ENCODE measurements at places on chromosomes 6 and 20.
A peak's percentile ranks its signal among the peaks of the same experiment; 100 is the strongest.

- DNase-seq, result no peak
Measured at GRCh38 chr6:49565855-49566254, 15.4 kb downstream of the C6orf141 start.

DNA sequence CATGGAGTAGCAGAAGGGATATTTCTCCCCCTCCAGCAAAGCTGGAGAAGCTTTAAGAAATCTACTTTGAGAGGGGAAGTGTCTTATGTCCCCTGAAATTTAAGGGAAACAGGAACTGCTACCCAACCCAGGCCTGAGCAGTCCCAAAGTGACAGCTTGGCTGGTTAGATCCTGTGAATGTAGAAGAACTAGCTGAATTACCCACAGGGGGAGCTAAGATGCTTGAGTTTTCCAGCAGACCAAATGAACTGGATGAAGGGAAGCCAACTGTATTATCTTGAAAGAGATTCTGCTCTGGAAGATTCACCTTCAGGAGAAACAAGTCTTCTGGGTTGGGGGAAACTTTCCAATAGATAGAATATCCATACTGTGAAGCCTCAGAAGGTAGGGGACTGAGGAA is 303.3 kb upstream of the MMS22L start:
- DNase-seq, result no peak

DNA sequence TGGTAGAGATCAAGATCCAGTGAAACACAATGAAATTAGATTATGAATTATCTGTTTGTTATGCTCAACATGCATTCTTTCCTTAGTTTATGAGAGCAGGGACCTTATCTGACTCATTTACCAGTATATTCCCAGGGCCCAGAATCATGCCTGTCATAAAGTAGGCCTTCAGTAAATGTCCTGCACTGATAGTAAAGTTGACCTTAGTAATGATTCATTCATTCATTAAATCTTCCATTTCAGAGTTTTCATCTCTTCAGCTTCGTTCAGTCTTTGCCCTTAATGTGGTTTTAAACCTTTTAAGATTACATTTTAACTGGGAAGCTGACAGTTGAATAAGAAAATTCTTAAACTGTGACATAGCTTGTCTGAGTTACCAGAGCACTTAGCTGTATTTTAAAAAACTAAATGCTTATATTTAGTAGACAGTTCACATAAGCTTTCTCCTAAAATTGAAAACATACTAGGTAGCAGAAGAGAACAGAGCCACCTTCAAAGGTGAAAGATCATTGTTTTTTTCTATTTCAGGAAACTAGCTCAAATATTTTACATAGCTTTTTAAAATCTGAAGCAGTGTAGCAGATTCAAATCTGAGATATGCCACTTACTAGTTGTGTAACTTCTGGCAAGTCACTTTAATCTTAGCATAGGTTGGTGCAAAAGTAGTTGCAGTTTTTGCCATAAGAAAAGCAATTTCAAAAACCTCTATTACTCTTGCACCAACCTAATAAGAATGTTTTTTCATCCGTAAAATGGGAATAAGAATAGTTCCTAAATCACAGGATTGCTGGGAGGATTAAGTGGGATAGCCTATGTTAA is 41.4 kb downstream of the MCM8 start:
- DNase-seq, result no peak

GRCh38 chr6:135230711-135231468 is 49.8 kb downstream of the MYB start:
- no peak for DNase-seq

- DNase-seq, result no peak
Measured at GRCh38 chr6:140500849-140501248, 1126.4 kb upstream of the CITED2 start.

DNA sequence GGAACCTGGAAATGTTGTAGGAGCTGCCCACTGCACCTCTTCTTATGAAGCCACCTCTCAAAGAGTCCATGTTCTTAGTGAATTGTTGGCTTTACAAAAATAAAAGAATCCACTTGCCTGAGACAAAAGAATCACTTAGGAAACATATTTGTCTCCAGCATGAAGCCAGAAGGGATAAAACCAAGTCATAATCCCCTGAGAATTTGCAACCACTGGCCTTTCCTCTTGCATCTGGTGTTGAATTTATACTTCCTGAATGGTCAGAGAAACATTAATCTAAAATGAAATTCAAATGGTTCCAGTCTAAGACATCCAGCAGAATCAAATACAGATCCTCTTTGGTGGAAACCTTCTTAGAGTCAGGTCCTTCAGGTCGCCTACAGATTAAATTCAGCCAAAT is 192.5 kb upstream of the ECI2 start:
- DNase-seq, result no peak

GRCh38 chr6:150201285-150201684 is 58.4 kb downstream of the PPP1R14C start:
- no peak for DNase-seq

DNA sequence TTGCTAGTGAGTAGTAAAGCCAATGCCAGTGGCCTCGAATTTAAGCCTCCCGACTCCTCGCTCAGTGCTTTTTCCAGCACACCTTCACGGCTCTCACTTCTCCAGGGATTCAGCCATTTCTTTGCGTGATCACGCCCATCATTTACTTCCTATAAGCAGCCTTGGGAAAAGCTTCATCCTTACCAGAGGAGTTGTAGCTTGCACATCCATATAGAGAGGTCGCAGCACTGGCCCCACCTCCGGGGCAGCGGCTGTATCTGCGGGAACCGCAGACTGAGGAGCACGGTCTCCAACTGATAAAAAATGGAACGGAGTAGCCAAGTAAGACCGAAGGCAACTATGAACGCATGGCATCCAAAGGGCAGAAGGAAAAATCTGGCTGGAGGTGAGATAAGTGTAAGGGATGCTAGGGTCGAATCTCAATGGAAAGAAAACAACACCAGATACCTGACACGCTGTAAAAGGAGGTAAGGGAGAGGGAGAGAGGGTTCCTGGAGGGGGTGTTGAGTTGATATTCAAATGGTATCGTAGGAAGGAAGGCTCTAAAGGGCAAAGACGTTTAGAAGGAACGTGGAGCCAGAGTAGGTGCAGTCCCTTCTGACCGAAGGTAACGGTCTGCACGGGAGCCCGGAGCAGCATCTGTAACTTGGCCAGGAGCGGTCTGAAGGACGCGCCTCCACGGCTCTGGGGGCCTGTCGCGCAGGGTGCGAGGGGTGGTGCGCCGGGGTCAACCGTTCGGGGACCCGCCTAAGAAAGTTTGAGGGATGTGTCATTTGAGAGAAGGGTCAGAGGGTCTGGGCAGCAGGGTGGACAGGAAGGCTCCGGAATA is 640 bp downstream of the NFS1 start:
- DNase-seq, result peak; percentile 2

DNA sequence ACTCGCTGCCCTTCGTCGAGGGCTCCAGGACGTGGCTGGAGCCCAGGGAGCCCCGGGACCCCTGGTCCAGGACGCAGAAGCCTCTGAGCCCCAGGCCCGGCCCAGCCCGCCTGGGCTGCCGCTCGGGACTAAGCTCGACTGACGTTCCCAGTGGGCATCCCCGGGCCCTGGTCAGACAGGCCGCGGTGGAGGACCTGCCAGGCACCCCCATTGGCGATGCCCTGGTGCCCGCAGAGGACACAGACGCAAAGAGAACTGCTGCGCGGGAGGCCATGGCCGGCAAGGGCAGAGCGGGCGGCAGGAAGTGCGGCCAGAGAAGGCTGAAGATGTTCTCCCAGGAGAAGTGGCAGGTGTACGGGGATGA is 28.9 kb downstream of the ZNF831 start:
- DNase-seq, result no peak

GRCh38 chr6:130907687-130908086 is 80.5 kb downstream of the SMLR1 start:
- no peak for DNase-seq

DNA sequence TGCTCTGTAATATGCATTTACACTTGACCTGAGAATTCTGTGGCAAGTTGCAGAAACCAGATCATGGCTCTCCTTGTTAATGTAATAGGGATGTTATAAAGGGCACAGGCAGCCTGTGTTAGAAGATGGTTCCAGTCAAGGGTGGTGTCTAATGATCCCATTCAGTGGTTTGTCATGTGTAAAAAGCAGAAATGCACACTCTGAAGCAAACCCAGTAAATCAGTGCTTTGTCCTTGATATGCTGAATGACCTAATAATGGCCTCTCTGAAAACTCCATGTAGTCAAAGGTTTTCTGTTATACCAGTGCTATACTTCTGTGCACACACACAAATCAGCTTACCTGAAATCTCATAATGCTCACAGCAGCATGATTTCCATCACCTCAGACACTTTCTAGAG is 66.2 kb downstream of the SOBP start:
- DNase-seq, result no peak

DNA sequence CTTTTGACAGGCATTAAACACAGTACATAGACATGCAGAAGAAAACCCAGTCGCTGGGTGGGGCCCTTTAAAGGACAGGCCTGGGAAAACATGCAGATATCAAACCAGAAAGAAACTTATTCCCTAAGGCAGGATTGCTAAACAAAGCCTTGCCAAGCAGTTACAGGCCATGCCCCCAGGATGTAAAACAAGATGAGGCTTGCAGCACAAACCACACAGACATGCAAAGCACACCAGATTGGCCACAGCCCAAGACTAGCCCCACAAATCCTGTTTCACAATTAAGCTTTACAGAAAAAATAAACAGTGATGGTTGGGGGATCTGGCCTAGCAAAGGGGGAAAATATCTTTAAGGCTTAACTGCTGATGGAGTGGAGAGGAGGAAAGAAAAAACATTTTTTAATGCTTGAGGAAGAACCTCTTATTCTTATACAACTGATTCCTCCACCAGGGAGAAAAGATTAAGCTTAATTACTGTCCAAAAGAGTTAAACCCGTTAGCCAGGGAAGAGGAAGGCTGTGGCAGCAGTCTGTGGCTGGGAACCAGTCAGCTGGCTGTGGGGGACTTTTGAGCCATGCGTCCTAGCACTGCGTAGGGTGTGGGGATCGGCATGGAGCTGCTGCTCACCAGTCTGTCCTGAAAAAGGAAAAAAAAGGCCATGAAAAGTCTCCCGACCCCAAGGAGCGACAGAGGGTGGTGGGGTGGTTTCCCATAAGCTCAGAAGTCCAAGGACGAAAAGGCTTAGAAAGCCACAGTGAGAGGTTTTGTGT is 28.4 kb downstream of the COL19A1 start:
- no peak for DNase-seq

DNA sequence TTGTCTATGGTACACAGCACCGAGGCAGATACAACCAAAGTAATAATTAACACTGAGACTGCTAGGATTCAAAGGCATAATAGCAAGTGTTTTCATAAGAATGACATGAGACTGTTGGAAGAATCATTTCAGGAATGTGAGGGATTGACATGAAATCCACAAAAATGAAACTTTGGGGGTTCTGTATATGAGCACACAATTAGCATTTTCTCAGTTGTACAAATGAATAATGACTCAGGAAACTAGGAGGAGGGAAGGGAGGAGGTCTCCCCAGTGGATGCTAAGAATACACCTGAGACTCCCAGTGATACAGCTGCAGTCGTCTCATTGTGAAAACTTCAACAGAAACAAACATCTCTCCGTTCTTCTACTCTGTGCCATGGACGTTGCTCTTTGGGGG is 428.4 kb upstream of the PLCB4 start:
- DNase-seq, result no peak

- no peak for DNase-seq
Measured at GRCh38 chr20:23152308-23152892, 66.3 kb upstream of the CD93 start.

DNA sequence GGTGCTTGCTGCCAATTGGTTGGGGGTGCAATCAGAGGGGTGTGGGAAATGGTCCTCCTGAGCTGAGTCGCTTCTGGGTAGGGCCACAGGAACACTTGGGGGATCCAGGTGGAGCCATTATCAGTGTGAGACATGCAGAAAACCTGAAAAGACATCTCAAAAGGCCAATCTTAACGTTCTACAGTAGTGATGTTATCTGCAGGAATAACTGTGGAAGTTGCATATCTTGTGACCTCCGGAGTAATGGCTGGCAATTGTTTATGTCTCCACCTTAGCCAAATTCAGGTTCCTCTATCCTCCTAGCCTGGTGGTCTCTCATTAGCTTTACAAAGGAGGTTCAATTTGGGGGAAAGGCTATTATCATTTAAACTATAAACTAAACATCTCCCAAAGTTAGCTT is 114.8 kb upstream of the SNX9 start:
- no peak for DNase-seq

DNA sequence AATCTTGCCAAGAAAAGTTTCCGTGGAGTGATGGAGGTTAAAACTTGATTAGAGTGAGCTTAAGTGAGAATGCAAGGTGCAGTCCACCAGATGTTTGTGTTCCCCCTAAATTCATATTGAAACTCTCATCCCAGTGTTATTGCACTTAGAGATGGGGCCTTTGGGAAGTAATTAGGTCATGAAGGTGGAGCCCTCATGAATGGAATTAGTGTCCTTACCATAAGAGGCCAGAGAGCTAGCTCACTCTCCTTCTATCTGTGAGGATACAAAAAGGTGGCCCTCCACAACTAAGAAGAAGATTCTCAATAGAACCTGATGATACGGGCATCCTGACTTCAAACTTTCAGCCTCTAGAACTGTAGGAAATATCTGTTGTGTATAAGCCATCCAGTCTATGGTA is 258.6 kb downstream of the GRIK2 start:
- no peak for DNase-seq

DNA sequence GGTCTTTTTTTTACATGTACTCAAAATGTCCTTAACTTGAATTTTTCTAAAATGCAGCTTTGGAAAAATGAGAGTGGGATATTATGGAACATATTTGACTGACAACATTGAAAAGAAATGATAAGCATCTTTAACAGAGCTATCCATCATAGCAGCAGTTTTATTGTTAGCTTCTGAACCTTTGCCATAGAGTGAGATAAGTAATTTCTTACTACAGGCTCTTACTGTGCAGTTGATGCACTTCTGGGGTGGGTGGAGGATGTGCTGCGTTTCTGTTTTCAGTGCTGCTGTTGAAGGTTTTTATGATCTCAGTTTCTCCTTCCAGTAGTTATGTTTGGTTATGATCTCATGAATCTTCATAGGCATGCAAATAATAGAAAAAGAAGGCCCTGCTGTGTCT is 267.0 kb downstream of the TMEM242 start:
- DNase-seq, result no peak

- DNase-seq, result no peak
Measured at GRCh38 chr20:48578397-48579098, 249.3 kb downstream of the PREX1 start.

- DNase-seq, result no peak
Measured at GRCh38 chr6:143125864-143126573, 65.3 kb downstream of the AIG1 start.

GRCh38 chr6:112235956-112236355 is 18.4 kb downstream of the LAMA4 start:
- DNase-seq, result no peak

GRCh38 chr20:10362674-10363073 is 71.3 kb downstream of the MKKS start:
- DNase-seq, result no peak

DNA sequence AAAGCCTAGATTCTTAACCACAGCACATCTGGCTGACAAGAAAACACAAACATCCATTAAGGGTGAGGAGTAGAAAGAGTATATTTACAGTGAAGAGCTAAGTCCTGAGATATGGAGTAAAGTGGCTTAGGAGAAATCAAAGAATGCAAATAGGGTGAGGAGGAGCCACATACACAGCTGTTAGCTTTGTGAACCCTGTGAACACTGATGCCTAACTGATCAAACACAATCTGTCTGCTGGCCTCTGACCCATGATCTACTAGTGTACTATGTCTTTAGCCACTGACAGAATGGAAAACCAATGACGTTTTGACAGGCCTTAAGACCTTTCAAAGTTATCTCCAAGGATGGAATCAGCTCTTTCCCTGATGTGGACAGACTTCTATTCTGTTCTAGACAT is 75.2 kb downstream of the ZHX3 start:
- no peak for DNase-seq

GRCh38 chr6:63635215-63635587 is 401 bp upstream of the PHF3 start:
- no peak for DNase-seq
